ENCODE measurements at places on chromosomes 12 and 14. TPM values are rescaled to one million over a fixed set of nuclear protein-coding genes. Genes with fewer than 3 reads are reported as not detected.

Gene KRT3
- total RNA-seq, result not detected

Gene GPR162
- total RNA-seq, result 0.74 TPM

Gene KRT78
- total RNA-seq, result not detected

Gene TEX22
- 0.29 TPM for total RNA-seq

Gene TPH2
- total RNA-seq, result not detected

Gene SIX6
- total RNA-seq, result 0.12 TPM

Gene ENTPD5
- total RNA-seq, result 11.4 TPM

Gene CMTM5
- not detected for total RNA-seq

- DNase-seq, result no peak
These were observed 14.1 kb downstream of the IL31 start for GRCh38 chr12:122159882-122160281.

GRCh38 chr12:4275016-4275869 lies 1.7 kb downstream of the CCND2 start:
- DNase-seq, result peak; percentile 47

- no peak for DNase-seq
These were observed 150.6 kb upstream of the FUT8 start for GRCh38 chr14:65261946-65262345.

- no peak for DNase-seq
These were observed 39.5 kb downstream of the SYNE2 start for GRCh38 chr14:63892265-63892664.

DNA sequence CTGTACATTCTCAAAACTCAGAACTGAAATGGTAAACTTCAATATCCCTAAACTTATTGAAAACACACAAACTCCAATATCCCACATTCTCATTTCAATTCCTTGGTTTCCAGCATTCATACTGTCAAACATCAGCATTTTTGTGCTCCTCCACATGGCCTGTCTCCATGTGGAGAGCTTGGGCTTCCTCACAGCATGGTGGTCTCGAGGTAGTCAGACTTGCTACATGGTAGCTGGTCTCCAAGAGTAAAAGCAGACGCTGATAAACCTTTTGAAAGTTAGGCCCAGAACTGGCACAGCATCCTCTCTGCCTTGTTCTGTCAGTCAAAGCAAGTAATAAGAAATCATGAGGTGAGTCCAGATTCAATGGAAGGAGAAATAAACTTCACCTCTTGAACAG lies 70.5 kb downstream of the VCPKMT start:
- DNase-seq, result no peak

DNA sequence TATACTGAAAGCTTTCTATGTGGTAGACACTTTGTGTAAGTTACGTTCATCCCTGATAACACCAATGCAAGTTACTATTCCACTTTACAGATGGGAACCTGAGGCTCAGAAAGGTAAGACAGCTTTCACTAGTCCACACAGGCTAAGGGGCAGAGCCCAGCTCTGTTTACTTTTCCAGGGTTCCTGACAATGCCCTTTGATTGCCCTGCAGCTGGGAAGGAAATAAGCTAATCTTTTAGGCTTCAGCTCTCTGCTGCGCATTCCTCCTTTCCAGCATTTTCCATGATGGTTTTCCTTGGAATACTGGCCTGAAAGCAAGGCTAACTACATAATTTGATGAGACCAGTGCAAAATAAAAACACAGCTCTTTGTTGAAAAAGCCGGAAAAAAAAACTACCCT lies 185.7 kb upstream of the BTG1 start:
- DNase-seq, result no peak

DNA sequence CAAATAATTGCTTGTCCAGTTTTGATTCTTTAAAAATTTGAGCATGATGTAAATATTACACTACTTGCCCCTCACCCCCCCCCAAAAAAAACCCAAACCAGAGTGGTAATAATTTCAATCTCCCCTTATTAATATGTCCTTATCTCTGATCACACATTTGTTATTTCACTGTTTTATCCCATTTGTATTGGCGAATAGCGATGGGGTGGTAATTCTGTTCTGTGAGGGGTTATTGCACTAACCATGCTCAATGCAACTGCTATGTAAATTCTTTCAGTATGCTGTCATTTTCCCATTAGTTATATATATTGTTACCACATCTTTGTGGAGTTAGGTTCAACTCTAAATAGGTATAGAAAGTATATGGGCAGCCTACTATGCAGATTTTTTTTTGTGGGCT lies 1.1 kb downstream of the RIMKLB start:
- DNase-seq, result no peak

DNA sequence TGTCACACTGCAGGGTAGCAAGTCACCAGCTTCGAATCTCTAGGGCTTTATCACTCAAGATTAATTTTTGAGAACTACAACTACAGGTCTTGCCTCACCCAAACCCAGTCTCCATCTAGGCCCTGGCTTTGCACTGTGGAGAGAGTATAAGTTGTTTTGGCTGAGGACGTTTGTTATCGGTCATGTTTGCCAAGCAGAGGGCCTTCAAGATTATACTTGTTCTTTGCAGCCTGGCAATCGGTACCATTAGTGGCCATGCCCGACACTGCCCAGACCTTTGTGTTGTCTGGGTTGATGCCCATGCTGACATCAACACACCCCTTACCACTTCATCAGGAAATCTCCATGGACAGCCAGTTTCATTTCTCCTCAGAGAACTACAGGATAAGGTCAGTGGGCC lies 25.7 kb downstream of the ARG2 start:
- no peak for DNase-seq

DNA sequence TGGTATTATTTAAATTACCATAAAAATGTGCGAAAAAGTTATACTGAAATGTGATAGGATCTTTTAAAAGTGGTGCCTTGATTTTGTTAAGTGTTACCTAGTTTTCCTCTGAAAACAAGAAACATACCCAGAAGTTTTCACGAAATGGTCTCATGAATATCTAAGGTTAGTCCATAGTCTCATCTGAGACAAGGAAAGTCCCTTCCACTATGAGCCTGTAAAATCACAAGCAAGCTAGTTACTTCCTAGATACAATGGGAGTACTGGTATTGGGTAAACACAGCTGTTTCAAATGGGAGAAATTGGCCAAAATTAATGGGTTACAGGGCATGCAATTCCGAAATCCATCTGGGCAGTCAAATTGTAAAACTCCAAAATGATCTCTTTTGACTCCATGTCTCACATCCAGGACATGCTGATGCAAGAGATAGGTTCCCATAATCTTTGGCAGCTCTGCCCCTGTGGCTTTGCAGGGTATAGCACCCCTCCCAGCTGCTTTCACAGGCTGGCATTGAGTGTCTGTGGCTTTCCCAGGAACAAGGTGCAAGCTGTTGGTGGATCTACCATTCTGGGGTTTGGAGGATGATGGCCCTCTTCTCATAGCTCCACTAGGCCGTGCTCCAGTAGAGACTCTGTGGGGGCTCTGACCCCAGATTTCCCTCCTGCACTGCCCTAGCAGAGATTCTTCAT lies 271.4 kb downstream of the NAV3 start:
- DNase-seq, result no peak

DNA sequence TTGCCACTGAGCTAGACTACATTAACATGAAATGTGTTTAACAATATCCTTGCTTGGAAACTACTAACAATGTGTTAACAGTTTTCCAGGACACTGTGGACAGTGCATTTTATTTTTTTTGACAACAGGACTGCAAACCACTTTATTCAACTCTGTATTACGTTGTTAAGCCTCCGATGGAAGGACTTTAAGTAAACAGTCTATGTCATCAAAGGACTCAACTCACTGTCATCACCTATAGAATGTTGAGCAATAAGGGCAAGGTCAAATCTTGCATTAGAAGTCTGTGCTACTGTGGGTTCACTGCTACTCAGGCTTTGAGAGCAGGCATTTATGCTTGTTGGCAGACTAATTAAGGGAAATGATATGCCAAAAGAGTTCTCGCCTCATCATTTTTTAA lies 483.7 kb downstream of the FLRT2 start:
- no peak for DNase-seq

DNA sequence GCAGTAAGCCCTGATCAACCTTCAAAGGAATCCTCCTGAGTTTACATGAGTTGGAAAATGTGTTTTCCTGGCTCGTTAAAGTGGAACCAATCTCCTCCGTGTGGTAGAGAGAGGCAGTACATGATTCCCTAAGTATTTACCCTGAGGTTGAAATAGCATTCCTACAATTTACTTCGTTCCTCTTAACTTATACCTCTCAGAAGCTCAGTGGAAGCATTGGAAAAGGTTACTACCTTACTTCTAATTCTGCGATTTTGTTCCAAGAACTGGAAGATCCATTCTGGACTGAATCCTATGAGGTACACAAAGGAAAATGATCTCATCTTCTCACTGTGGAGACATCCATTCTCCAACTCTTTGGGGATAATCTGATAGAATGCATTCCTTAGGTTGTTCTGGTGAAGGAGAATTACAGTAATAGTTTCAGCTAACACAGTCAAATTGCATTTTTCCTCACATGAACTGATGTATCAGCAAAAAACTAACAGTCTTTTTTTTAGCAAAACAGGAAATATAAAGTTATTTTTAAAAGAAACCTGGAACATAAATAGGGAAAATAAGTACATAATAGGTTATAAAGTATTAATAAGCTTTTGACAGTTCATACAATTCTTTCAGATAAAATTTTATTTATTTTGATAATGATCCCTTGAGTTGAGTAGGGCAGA lies 475.6 kb downstream of the PDZRN4 start:
- no peak for DNase-seq

DNA sequence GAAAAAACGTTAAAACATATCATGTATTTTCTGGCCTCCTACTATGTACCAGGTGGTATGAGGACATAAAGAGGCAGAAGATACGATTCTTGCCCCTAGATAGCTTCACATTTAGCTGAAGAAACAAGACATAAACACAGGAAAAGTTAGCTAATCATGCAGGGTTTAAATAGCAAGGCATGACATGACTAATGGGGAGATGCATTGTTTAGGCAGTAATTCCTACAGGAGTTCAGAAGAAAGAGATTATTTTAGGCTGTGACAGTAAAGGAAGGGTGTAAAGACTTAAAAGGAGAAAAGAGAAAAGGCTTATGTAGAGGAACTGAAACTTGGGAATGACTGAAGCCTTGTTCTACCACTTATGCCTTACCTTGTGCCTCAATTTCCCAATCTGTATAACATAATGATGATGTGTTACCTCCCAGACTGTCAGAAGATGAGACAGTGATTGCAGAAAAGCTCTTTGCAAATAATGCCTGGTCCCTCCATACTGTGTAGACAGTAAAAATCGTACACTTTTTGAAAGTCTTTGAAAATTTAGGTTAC lies 44.4 kb downstream of the PRKCH start:
- DNase-seq, result no peak

DNA sequence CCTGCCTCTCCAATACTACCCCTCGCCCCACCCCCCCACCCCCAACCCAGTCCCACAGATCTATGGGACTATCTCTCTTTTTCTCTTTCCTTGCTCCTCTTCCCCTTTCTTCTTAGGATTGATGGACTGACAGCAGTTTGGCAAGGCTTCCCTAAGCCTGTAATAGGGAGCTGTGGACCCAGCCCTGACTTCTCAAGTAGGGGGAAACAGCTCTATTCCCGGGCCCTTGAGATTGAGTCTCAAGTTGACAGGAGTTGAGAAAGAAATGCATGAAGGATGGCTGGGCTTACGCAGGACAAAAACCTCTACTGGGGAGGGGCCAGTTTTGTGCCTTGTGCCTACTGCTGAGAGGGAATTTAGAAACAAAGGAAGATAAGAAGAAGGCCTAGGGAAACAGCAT lies 60.4 kb downstream of the SMUG1 start:
- no peak for DNase-seq

GRCh38 chr12:3747543-3747942 lies 5.4 kb downstream of the CRACR2A start:
- DNase-seq, result no peak

GRCh38 chr12:100365411-100365810 lies 8.5 kb downstream of the SLC17A8 start:
- no peak for DNase-seq

- no peak for DNase-seq
These were observed 306.7 kb downstream of the EMP1 start for GRCh38 chr12:13503094-13503835.

- DNase-seq, result no peak
These were observed 166.4 kb downstream of the SLC15A4 start for GRCh38 chr12:128657378-128657777.

- DNase-seq, result peak; percentile 68
These were observed 1.5 kb upstream of the PPP1CC start for GRCh38 chr12:110744151-110744571.
